ENCODE measurements at places on chromosomes 2 and 18.

DNA sequence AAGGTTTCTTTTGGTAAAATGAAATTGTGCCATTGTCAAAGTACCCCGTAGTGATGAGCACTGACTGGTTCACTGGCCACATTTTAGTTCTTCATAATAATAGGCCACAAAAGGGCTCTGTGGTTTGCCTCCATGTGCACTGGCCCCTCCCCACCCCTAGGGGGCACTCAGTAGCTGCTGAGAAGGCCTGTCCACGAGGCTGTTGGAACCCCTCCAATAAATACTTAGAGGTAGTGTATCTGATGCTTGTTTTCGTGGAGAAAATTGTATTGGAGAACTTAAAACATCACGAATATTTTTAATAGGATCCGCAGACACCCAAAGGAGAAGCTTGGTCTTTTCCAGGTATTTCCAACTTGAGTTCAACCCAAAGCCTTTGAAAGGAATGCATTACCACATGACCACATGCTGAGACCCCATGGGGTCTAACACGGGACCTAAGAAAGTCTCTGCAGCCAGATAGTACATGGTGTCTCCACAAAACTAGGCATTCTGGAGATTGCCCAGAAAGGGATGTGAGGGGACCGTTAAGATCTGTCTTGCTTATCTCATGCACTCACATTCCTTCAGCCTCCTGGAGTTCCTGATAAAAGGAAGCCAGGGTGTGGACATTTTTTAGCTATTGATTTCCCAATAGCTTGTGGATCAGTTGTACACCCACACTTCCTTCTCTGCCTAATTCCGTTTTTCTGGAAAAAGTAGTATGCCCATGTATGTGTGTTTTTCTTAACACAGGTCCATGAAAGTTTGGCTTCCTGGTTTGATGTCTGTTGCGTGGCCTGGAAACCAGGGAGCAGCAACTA lies 28.5 kb upstream of the NOSTRIN start:
- peak; percentile 49 for DNase-seq

DNA sequence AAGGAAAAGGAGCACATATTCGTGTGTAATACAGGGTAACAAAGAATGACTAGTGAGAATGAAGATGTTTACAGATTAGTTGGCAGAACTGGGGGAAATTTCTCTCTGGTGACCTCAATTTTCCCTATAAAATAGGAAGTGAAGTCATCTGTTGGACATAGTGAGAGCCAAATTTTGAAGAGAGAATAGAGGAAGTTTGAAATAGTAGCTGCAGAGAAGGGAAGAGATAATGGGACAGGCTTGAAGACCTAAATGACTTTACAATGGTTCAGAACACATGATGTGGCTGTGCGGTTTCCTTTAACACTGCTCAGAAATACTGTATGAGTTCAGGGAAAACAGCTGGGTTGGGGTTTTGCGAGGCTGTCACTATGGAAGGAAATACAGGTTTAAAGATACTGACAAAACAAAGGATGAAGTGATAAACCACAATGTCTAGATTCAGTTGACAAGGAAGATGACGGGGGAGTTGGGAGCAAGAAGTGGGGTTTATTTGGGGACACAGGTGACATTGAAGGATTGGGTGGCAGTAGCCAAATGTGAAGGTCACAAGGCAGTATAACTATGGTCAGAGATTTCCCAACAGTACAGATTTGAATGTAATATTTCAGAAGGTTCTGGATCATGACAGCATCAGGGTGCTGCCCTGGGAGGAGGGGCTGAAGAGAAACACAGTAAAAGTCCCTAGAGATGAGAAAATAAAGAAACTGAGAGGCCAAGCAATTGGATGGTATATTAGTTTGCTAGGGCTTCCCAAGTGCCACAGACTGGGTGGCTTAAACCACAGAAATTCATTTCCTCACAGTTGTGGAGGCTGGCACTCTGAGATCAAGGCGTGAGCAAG lies 82.6 kb upstream of the TANK start:
- DNase-seq, result peak; percentile 61

- DNase-seq, result no peak
Measured at GRCh38 chr2:2528846-2529245, 197.8 kb upstream of the MYT1L start.

- DNase-seq, result no peak
Measured at GRCh38 chr2:58133395-58133794, 86.8 kb downstream of the VRK2 start.

DNA sequence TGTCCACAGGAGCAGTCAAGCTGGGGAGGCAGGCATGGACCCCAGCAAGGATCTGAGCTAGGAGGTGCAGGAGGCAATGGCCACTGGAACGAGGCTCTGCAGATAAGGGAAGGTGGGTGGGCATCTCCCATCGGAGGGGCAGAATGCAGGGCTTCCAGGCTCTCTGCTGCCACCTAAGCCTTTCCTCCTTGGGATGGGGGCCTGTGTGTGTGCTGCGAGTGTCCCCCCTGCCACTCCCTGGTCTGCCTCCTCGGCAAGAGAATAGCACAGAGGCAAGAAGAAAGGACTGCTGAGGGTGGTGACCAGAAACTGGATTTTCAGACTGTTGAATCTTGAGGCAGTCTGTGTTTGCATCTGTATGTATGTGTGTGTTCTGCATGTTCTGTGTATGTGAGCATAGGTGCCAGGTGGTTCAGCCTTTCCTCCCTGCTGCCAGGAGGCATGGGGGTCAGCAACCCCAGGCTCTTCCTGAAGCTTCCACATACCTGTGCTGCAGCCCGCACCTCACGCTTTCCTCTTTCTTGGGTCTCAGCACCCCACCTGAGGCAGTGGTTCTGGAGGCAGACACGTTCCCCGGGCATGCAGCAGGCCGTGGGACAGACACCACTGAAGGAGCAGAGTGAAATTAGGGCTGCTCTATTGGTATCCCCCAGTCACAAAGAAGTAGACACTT lies 86.7 kb downstream of the EPAS1 start:
- DNase-seq, result no peak

DNA sequence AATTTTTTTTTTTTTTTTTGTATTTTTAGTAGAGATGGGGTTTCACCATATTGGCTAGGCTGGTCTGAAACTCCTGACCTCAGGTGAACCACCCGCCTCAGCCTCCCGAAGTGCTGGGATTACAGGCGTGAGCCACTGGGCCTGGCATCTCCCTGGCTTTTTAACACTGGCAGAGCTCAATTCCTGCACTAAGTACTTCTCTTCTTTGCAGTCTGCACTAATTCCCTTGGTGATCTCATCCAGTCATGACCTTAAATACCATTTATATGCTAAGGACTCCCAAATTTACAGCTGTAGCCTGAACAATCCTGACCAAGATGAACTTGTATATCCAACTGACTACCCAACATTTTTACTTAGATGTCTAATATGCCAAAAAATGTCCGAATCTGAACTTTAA lies 10.2 kb downstream of the PREPL start:
- DNase-seq, result no peak

- DNase-seq, result no peak
Measured at GRCh38 chr2:69694894-69695849, 46.8 kb upstream of the ANXA4 start.

- no peak for DNase-seq
Measured at GRCh38 chr18:24015639-24016631, 1.4 kb downstream of the TTC39C start.

DNA sequence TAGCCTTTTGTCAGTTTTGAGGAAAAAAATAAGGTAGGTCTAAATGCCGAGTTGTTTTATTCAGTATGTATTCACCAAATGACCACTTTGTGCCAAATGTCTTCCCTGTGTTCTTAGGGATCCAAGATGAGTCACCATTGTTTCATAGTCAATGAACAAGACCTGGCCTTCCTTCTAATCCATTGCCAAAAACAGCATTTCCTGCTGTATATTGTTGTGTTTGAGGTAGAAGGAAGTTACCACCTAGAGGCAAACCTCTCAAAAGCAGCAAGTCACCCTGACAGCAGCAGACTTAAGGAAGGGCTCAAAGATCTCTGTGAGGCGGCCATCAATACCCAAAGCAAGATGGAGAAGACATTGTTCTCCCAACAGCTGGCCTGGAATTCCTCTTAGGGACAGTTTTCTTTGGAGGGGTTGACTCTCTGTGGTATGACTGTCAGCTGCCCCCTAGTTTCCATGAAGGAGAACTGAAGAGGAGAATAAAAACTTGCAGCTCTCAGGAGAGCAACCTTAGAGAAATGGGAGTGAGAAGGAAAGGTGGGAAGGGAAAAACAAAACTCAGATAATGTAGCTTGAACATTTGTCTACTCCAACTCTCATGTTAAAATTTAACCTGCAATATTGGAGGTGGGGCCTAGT lies 328.3 kb downstream of the LRATD1 start:
- no peak for DNase-seq

GRCh38 chr18:54183390-54183789 lies 41.1 kb downstream of the MBD2 start:
- no peak for DNase-seq

Measured in activated CD4-positive, alpha-beta T cell treated with anti-CD3 and anti-CD28 coated beads, Interleukin-2, amount 50 U/mL, for 48 hours (primary cell).